ENCODE measurements at places on chromosomes 4 and X.

- DNase-seq = no peak
These were observed 171.0 kb upstream of the PPP1R2C start for GRCh38 chrX:42948723-42949657.

DNA sequence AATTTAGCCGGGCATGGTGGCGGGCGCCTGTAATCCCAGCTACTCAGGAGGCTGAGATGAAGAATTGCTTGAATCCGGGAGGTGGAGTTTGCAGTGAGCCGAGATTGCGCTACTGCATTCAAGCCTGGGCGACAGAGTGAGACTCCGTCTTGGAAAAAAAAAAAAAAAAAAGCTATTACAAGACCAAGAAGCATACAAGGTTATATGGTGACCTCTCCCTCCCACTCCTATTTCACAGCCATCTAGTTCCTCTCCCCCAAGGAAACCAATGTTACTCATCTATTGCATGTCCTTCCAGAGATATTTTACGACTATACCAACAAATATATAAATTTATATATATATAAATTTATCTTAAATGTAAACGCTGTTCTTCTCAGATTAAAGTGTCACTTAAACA, 3.2 kb downstream of the SLC9A7 start:
- no peak for DNase-seq

DNA sequence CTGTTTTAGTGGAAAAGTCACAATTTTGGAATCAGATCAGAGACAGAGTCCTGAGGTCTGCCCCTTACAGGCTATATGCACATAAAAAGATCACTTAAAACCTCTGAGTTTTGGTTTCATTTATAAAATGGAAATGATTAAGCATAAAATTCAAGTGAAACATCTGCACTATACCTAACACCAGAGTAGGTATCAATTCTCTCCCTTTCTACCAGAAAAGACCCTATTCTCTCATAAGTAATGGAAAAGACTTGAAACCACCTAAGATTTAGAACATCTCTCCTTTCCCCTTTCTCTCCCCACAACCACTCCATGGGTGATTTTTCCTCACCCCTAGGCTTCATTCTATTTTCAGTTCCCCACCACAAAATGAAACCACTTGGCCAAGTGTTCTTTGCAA, 907 bp downstream of the LHFPL1 start:
- DNase-seq = no peak

DNA sequence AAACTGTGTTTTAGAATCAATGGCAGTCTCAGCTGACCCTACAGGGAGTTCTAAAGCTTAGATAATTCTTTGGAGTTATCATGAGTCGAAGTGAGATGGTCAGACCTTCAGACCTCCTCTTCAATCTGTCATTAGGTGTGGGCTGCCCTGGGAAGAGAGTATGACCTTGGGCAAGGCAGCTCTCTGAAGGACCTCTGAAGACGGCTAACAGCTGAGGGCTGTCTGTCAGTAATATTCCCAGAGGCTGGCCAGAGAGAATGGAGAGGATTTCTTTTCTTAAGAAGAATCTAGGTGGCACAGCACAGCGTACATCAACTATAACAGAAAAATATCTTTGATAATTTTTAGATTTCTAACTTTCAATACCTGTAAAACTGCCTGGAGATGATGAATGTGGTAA, 379.4 kb downstream of the ZNF674 start:
- no peak for DNase-seq

DNA sequence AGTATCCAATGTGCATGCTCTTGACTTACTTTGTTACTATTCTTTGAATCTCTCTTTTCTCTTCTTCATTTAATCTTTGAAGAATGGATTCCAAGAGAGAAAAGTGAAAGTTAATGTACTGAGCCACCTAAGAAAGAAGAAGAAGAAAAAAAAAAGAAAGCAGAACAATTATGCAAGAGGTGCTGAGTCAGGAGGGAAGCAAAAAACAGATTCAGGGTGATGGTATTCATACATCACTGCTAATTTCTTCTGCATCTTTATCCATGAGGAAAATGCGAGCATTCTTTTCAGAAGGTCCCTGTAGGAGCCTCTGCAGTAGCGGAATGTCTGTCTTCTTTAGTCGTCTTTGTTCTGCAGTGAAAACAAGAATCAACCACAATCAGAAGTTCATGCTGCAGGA, 43.9 kb downstream of the RASSF6 start:
- no peak for DNase-seq

DNA sequence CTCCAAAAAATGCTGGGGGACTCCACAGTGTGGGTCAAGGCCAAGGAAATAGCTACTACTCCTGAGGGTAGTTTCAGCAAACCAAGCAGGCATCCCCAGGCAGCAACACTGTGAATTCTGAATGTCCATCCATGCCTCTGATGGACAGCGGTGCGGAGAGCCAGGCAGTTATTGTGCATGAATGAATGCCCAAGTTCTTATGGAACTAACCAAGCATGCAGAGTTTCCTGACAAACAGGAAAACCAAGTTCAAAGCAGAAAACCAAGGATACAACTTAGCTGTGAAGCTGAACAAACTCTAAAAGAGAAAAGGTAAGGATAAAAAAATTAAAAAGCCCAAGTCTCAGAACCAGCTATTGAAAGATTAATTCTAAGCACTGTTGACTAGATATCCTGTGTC, 642.6 kb upstream of the HS3ST1 start:
- no peak for DNase-seq

- DNase-seq = no peak
These were observed 722 bp upstream of the EFHC2 start for GRCh38 chrX:44344194-44344593.

- DNase-seq = no peak
These were observed 154.4 kb upstream of the TLL1 start for GRCh38 chr4:165718660-165719059.

DNA sequence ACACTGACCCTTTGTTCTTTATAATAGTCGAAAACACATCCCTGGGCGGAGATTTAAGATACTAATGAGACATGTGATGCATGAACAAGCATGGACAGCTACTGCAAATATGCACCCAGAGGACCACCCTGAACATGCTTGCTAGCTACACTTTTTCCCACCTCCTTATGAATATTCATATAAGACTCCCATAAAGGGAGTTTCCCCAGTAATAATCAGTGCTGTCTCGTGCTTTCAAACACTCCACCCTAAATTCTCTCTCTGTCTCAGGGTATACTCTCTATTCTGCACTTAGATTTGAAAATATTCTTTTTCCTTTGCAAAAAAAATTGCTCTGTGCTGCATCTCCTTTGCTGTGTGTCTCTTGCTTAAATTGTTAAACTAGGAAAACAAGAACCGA, 64.4 kb upstream of the CT45A1 start:
- no peak for DNase-seq

- no peak for DNase-seq
These were observed 114.9 kb downstream of the EFHC2 start for GRCh38 chrX:44228621-44229020.

GRCh38 chrX:73206366-73206765, 8.3 kb downstream of the NAP1L2 start:
- DNase-seq = no peak

DNA sequence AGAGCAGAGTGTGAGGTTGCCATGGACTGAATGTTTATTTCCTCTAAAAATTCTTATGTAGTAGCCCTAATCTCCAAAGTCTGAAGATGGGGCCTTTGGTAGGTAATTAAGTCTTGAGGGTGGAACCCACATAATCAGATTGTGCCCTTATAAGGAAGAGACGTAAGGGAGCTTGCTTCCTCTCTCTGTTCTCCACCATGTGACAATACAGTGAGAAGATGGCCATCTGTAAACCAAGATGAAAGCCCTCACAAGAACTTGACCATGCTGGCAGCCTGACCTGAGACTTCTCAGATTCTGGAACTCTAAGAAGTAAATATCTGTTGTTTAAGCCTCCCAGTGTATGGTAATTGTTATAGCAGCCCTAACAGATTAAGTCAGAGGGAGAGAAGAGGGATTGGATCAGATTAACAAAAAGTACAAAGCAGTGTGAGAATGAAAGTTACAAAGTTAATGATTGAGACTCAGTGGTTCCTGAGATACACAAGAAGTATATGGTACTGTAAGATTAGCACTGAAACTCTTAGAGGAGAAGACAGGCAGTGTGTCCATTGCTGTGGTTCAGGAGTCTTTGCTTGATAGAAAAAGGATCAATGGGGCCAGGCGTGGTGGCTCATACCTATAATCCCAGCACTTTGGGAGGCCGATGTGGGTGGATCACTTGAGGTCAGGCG, 82.5 kb upstream of the GC start:
- no peak for DNase-seq

- no peak for DNase-seq
These were observed 1352.1 kb upstream of the DIAPH2 start for GRCh38 chrX:95332530-95332929.

GRCh38 chrX:68203646-68204045, 229.6 kb downstream of the OPHN1 start:
- no peak for DNase-seq

DNA sequence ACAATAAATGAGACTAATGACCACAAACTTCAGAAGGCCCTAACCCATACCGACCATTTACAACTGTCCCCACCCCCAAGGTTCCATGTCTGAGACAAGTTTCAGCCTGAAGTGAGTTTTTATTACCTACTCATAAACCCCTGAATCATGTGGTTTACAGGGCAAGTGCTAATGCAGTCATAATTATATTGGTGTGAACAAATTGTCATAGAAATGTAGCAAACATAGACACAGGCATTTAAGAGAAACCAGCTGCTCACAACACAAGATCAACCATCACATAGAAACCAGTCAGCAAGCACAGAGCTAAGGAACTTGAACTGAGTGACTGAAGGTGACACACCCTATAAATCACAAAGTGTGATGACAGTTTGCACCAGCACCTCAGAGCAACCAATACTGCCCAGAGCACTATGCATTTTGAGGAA, 173.8 kb upstream of the MID1 start:
- DNase-seq = no peak

GRCh38 chrX:116749943-116750342, 287.2 kb upstream of the CT83 start:
- no peak for DNase-seq

- DNase-seq = no peak
These were observed 46.0 kb upstream of the MGST2 start for GRCh38 chr4:139619644-139620043.

GRCh38 chrX:96861218-96861617, 22.5 kb upstream of the RPA4 start:
- DNase-seq = no peak

DNA sequence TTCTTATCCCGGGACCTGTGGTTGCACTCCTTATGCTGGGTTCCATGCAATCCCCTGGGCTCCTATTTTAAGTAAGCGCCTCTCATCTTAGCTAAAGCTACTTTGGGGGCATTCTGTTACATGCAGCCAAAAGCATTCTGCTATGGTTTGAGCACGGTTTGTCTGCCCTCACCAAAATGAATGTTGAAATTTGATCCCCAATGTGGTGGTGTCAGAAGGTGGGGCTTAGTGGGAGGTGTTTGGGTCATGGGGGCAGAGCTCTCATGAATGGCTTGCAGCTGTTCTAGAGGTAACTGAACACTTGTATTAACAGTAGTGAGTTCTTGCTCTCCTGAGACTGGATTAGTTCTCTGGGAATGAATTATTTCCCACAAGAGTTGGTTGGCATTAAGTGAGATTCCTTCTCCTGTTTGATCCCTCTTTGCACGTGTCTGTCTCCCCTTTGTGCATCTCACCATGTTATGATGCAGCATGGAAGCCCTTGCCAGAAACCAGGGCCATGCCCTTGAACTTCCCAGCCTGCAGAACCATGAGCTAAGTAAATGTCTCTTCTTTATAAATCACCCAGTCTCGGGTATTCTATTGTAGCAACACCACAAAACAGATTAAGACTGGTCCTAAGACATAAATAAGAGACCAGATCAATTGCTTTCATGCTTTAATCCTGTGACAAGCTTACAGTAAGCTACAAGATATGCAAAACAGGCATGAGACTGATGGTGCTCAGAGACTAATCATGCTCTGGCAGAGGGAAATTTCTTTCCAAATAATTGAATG, 141.8 kb downstream of the TSPAN5 start:
- DNase-seq = no peak

GRCh38 chr4:107977966-107978705, 11.6 kb upstream of the HADH start:
- no peak for DNase-seq

DNA sequence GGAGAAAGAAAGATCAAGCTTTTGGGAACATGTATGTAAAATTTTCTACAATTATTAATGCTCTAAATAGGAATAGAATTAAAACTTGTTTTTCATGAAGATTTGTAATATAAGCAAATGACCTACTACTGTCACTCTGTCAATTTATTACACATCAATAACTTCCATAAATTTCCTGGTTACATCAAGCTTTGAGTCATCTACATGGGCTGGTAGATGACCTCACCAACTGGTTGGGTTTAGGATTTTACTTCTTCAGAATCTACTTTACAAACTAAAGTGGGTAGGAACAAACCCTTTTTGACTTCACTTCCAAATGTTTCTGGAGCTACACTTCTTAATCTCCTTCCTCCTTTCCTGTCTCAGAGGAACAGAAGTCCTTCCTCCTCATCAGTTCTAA, 12.0 kb upstream of the LRAT start:
- no peak for DNase-seq

- no peak for DNase-seq
These were observed 29.0 kb downstream of the CLOCK start for GRCh38 chr4:55517526-55518229.

- DNase-seq = no peak
These were observed 13.4 kb upstream of the PCSK1N start for GRCh38 chrX:48848847-48849246.

DNA sequence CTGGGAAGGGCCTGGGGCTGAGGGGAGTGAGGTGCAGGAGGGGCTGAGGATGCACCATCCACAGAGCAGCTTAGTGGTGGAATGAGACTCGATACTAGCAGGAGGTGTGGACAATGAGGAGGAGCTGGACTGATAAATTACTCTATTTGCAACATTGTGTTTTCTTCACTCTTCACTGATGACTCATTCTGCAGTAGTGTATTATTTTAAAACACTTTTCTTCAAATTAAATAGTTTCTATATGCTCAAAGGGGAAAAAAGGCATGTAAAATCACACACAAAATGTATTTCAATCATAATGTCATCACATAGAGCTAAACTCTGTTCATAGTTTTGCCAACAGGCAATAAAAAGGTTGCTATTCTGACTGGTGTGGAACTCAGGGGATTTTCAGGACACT, 467.0 kb upstream of the CTSO start:
- DNase-seq = no peak

DNA sequence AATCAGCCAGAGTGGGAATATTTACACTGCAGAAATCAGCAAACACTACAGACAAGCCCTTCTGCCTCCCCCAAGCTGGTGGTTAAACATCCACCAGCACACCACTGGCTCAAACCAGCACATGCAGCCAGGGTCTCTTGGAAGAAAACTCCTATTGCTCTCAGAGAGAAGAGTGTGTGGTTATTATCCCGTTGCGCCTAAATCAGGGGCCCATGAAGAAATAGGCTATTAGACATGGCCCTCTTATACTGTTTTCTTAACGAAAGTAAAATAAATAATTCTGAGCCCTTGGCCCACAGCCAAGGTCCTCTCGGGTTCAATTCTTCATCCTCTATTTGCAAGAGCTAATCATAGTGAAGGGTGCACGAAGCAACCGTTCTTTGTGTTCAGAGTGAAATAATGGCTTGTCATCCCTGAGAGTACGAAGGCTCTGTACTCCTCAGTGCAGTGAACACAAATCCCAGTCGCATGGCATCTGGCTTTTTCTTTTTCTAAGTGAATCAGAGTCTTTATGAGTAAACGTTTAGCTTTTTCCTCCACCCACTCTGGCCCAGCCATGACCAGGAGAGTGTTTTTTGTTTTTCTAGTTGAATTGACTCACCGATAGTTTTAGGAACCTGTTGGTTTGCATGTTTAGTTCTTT, 33.4 kb upstream of the RBM47 start:
- no peak for DNase-seq

- DNase-seq = no peak
These were observed 293.9 kb downstream of the PDGFC start for GRCh38 chr4:156677656-156678055.

All from iPS DF 6.9 (cell line).